Lower lobe of right lung (tissue), 2 donors: ENCODE measurements at places on chromosomes 11 and 22.

- DNase-seq = no peak
These were observed 36.1 kb downstream of the ARHGEF12 start for GRCh38 chr11:120372296-120372695.

DNA sequence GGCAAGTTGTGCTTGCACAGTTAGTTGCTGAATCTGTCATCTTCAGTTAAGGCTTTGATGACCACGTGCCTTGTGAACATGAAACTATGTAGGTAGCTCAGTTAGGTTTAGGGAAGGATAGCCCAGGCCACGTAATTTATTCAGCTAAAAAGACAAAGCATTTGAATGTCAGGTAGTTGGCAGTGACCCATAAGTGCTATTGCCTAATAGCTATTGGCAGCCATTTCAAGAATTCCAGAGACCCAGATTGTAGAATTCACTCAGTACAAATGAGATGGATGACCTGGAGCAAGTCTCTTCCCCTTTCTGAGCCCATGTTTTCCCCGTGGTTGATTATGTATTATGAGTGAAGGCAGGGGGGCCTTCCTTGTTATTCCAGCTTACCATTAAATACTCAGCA lies 265.3 kb upstream of the ANO5 start:
- DNase-seq = no peak

GRCh38 chr11:115344846-115345245 lies 159.4 kb downstream of the CADM1 start:
- DNase-seq = no peak

DNA sequence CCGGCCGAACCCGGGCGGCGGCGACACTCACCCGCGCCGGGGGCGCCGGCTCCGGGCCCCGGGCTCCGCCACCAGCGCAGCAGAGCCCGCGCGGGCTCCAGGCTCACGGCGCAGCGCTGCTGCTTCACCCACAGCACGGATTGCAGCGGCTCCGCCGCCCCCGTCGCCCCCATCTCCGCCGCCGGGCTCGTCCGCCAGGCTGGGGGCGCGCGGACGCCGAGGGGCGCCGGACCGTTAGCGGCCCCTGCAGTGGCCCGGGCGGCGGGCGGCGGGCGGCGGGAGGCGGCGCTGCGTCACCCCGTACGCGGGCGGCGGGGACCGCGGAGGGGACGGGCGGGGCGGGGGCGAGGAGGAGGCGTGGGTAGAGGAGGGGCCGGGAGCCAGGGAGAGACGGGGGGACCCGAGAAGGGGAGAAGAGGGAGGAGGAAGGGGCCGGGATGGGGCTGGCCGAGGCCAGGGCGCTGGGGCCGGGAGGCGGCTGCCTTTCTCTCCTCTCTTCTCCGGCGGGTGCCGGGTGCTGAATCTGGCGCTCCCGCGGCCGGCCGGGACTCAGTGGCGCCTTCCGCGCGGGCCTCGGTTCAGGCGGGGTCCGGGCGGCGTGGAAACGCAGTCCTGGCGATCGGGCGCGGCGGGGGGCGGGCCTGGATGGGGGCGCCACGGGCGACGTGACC lies at the start of gene CERK:
Gene CERK (minus strand): TSS at position 277 of the 671 bp plus-strand sequence. CDS start 104 bp downstream, at position 173.
- peak; percentile 75 for DNase-seq

DNA sequence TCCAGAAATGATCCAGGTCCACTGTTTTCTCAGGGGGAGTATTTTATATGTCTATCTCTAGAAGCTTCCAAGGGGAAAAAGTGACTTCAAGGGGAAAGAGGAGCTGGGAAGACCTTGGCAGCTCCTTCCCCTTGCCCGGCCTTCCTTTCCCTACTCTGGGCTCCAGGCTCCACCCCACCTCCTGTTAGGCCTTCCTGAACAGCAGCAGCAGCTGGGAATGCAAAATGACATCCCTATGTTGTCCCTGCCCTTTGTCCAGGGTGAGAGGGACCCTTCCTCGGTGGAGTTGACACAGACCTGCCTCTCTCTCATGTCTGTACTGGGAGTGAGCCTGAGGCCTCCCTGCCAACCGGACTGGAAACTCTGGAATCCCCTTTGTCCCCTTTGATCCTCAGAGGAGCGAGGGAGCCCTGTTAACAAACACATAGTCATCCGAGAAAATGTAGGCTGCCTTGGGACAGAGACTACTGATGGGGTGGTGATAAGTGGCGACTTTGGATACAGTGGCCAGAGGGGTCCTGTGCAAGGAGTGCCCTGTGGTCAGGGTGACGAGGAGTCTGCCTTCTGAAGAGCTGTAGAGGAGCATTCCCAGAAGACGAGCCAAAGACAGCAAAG lies 9.0 kb upstream of the MALAT1 start:
- no peak for DNase-seq
